Right lobe of liver (tissue), 6 donors: ENCODE measurements at places on chromosomes 1 and 21. TPM values are rescaled to one million over a fixed set of nuclear protein-coding genes. Genes with fewer than 3 reads are reported as not detected.

DNA sequence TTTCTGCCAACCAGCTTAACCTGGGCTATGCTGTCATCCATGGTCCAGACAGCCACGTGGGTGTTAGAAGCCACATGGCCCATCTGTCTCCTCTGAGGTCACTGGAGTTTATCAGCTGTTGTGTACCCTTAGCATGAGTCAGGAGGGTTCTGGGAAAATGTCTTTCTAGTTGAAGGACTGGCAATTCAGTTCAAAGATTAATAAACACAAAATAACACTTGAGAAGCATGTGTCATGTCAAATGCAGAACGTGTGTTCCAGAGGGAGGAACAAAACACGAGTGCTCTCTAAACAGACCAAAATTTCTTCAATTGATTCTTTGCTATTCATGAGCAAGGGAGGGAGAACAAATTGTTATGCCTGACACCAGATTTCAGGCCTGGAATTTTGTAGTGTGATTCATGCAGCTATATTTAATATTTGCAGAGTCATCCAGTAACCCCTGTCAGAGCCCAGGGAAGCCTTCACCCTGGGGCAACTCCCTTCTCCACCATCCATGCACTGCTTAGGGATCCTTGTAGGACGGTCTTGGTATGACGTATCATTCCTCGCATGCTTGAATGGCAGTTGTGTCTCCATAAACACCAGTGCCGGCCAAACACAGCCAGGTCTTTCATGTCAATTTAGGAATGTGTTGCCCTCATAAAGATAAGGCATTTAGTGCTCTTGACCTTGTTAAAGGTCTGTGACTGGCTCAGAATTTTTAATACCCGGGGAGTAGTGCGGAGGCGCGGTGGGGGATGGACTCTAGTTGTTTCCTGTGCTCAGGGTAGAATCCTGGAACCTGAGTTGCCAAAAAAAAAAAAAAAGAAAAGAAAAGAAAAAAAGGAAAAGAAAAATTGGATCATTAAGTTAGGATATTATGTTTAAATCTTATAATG is 27.7 kb upstream of the DYRK1A start:
- DNase-seq, result no peak

DNA sequence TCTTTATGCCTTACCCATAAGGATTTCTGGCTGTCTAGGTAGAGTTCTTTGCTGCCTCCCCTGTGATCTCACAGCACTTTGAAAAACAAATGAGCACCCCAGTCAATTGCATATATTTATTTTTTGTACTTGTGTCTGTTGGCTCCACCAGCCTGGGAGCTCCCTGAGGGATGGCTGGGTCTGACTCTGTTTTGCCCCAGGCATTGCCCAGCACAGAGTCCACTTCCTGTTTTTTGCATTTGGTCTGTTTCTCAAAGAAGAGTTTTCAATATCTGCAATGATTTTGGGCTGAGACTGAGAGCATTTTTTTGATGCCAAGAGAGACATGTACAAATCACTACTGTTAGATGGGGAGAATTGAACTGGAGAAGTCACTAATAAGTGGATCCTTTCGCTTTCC is 125.0 kb downstream of the FOXD2 start:
- no peak for DNase-seq

The TP73 gene
- 0.37 TPM for total RNA-seq

The HSD17B7 gene
- total RNA-seq, result 18.4 TPM

The MYBPH gene
- total RNA-seq, result not detected

DNA sequence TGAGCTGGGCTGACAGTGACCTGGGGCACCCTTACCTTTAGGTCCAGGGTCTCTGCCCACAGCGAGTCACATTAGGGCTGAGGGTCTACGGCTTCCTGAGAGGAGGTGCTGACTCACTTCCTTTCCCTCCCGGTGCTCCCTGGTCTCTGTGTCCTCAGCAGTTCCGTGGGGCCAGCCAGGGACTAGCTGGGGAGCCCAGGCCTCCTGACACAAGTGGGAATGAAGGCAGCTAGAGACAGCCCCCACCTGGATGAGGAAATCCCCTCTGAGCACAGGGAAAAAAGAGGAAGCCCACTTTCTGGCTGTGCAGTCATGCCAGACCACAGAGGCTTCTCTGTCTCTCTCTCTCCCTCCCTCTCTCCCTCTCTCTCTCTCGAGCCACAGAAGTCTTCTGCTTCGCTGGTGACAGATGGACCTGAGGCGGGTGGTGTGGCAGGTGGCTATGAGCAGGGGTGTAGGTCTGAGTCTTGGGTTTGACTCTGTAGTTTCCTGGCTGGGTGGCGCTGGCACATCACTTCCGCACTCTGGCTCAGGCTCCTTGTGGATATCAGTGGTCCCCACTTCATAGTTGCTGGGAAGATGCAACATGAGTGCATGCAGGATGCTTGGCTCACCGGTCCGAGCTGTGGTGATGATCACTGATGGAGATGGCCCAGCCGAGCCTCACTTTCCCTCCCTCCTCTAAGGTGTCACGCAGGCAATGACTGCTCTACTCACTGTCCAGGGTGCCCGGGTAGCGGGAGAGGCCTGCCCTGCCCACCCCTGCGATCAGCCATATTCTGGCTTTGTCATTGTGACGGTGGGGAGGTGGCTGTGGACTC is 3.5 kb downstream of the SLC66A1 start:
- peak; percentile 42 for DNase-seq

GRCh38 chr1:63739452-63739851 is 34.4 kb upstream of the ROR1 start:
- DNase-seq, result no peak
